ENCODE measurements at places on chromosomes 7 and 10.

DNA sequence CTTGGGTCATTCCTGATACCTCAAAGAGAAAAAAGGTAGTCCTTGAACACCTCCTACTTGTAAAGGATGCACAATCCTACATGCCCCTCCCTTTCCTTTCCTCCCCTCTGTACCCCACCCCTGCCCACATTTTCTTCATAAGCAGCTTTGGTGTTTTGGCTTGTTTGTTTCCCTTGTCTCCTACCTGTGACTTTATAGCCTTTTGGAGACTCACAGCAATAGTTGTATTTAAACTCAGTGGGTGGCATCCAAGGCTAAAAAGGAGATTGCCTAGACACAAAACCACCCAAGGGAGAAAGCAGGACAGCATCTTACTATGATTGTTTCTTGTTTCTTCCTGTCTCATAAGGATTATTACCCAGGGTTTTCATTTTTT, 63.4 kb downstream of the EGFR start:
- DNase-seq, result no peak

DNA sequence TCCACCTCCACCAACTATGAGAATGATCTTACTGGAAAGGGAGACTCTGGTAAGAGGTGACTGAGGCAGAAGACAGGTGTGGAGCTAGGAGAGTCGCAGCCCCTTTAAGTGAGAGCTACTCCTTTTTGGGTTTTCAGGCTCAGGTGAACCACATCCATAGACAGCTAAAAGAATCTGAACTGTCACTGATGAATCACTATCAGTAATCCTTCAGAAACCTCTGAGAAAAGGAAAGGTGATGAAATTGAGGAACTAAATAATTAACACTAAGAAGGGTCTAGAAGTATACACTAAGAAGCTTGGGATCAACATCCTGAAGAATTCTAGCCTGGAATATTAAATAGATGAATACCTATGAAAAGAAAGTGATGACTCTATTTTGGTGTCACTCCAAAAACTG, 83.0 kb downstream of the SORBS1 start:
- no peak for DNase-seq

DNA sequence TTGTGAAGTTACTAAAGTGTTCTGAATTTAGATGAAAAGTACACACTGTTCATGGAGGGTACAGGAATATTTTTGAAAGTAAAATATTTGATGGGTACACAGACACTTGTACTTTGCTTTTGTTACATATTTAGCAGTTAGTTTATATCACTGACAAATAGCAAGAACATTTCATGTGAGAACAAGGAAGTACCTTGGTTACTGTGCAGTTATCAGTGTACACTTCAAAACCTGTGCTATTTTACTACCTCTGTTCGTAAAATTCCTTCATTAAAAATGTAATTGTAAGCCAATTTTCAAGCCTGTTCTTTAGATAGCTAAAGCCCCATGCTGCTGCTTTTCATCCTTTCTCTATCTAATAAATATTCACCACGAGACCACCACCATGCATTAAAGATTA, 39.8 kb upstream of the WASL start:
- DNase-seq, result no peak

GRCh38 chr10:48247680-48248079, 26.8 kb downstream of the FRMPD2 start:
- DNase-seq, result peak; percentile 9

DNA sequence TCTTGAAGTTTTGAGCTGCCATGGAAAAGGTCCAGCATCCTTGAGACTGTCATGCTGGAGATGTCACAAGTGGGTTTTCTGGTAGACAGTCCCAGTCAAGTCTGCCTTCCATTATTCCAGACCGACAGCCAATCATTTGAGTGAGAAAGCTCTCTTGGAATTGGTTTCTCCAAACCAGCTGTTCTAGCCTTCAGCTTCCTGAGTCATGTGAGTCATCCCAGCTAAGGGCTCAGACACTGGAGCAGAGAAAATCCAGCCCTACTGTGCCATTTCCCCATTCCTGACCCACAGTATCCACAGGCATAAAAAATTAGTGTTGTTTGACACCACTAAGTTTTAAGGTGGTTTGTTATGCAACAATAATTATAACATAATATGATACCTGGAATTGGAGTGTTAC, 219.0 kb downstream of the ADRA2A start:
- DNase-seq, result no peak

DNA sequence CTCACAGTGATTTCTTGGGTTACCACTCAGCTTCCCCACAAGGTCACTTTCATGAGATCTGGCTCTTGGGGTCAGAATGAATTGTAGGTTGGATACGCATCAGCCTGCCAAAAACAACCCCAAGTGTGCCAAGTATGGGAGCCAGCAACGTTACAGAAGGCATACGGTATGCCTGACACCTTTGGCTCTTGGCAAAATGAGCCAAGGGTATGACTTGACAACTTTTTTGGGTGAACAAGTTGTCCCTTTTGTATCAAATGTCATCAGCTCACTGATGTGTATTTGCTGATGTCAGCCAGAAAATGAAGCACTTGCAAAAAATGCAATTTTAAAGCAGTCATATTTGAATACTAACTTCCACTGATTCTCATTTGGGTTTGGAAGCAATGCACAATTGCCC, 168.4 kb downstream of the CACNB2 start:
- DNase-seq, result no peak

DNA sequence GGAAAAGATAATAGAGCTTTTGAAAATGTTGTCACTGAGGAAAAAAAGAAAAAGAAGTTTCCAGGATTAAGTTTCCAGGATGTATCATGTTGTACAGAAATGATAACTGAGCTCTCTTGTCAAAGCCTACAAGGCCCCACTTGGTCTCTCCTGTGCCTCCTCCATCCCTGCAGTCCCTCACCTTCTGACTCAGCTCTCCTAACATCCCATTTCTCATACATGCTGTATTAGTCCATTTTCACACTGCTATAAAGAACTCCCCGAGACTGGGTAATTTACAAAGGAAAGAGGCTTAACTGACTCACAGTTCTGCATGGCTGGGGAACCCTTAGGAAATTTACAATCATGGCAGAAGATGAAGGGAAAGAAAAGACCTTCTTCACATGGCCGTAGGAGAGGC, 3.8 kb upstream of the DGKI start:
- DNase-seq, result no peak

- no peak for DNase-seq
Measured at GRCh38 chr10:88754287-88754686, 5.5 kb upstream of the LIPN start.

DNA sequence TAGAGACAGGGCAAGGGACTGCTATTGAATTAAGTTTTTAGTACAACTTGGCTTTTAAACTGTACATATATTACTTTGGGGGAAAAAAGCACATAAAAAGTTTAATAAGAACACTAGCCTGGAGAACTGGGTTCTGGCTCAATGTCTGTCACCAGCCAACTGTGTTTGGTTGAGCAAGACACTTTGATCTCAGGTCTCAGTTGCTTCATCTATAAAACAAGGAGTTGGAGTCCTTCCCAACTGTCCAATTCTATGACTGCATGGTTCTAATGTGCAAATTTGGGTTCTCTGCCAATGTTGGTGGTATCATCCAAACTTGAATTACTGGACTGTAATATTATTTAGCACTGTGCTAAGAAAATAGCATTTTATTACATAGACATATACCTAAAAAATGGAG, 50.3 kb downstream of the ATXN7L1 start:
- no peak for DNase-seq

DNA sequence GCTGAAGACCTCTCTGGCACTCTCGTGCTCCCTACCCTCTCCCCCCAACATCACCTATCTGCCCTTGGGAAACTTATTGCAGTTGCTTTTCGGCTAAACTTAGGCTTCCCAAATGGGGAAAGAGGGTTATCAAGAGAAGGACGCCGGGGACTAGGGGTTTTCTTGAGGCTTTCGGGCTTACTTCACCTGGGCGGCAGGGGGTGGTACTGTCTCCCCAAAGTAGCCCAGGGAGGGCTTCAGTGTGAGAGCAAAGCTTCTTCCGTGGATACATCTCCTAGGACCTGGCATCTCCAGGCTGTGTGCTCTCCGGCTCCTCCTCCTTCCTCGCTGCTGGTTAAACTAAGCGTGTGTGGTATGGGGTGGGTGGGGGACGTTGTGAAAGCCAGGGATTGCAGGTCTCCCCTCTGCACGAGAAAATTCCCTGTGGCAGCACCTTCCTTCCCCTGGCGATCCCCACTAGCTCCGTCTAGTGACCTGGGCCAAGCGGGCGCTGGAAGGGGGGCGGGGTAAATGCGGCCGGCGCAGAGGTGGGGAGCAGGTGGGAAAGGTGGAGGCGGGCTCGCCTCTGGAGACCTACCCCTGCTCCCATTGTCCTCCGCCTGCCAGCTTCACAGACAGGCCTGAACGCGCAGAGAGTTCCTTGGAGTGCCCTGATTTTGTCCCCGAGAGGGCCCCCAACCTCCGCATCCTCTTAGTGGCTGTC, 1.1 kb downstream of the PLXDC2 start:
- DNase-seq, result peak; percentile 39

DNA sequence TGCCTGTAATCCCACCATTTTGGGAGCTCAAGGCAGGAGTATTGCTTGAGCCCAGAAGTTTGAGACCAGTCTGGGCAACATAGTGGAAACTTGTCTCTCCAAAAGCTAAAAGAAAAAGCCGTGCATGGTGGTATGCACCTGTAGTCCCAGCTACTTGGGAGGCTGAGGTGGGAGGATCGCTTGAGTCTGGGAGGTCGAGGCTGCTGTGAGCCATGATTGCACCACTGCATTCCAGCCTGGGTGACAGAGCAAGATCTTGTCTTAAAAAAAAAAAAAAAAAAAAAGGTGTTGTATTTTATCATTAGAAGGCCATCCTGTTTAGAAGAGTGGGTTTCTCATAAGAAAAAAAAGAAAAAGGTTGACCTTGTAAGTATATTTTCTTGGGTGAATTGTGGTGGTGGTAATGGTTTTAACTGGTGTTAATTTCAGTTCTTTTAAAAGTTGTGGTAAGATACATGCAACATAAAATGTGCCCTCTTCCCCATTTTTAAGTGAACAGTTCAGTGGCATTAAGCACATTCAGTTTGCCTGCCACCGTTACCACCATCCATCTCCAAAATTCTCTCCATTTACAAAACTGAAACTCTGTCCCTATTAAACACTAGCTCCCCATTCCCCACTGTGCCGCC, 34.7 kb downstream of the GRIFIN start:
- DNase-seq, result no peak

- DNase-seq, result no peak
Measured at GRCh38 chr10:105759669-105760068, 1118.6 kb downstream of the SORCS3 start.

DNA sequence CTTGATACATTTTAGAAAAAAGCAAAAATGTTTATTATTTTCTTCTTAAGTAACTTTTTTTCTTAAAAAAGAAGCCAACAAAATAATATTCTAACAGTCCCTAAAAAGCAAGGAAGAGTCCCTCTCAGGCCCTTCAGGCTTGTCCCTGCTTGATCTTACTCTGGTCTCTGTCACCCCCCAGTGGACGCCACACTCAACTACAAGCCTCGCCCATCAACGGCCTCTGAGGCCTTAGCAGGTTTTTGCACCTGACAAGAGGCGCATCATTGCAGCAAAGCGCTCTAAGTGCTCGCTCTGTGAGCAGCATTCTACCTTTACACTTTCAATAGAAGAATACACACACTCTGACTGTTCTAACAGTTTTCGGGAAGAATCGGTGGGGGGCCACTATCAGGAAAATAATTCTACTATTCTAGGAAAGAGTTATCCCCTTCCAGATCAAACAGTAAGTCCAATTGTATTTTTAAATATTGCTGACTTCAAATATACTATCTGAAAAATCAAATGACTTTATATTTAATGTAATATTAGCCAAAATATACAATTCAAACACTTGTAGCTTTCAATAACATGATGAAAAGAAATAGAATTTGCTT, 139.2 kb downstream of the USP6NL start:
- DNase-seq, result peak; percentile 81

DNA sequence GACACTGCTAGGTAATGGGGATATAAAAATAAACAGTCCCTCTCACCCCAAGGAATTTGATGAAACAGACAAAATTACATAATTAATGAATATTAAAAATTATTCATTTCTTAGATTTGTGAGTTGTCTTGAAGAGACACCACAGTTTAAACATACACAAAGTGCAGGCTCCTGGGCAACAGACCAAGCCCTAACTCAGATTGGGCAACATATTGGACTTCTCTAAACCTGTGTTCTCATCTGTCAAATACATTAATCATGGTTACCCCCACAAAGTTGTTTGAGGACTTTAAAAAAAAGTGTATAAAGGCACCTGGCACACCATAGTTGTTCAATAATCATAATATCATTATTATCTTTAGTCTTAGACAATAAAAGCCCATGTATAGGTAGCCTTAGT, 62.5 kb upstream of the CAPZA2 start:
- DNase-seq, result no peak

DNA sequence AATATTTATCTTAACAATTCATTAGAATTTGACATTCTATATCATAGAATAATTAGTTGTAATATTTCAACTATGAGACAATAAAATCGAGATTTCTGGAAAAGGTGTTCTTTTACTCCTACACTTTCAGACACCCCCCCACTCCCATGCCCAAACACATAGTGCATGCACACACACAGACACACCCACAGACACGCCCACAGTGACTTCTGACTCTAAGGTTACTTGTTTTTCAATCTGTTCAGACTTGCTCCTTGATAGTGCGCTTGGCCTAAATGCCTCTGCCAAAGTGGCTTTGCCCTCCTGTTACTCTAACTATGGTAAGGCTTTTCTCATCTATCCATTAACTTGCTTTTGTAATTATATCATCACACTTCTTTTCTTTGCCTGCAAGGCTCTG, 144.0 kb upstream of the PPP1R3A start:
- no peak for DNase-seq

DNA sequence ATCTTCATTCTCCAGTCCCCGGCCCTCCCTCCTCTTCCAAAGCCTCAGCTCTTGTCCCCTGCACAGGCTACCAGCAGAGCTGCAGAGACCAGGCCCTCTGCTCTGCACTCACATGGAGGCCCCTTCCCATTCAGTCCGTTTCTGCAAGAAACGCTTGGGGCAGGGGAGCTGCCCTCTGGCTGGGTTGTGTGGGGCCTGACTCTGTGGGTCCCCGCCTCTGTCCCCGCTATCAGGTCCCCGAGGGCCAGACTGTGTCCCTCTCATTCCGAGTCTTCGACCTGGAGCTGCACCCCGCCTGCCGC, 1.5 kb downstream of the PCOLCE start:
- no peak for DNase-seq

DNA sequence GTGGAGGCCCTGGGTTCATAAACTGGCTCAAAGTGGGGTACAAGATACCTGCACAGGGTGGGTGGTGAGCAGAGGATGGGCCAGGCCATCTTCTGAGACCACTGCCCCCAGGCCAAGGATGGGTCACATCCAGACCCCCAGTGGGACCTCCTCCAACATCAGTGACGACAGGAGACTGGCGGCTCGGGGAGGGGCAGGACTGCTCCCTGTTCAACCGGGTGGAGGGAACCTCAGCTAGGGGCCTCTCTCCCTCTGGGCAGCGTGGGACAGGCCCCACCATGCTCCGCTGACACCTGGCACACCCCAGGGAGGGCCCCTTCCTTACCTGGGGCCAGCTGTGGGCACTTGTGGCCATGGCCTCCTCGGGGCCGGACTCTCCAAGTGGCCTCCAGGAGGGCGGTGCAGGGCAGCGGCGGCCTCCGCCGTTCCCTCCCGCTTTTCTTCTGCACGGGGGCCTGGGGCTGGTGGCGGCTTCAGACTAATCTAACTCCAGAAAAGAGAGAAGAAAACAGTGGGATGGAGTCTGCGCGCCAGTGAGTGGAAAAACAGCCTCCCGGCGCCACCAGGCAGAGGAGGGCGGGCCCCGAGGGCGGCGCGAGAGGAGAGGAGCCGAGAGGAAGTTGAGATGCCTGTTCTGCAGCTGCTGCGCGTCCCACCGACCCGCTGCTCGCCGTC, at the start of gene CALHM2:
Gene CALHM2, minus strand, starts transcription at position 540 of the 675 bp plus-strand sequence. CDS start 2,429 bp downstream, outside the sequence.
- DNase-seq, result peak; percentile 49

Data from D341Med (cell line).